Right lobe of liver (tissue), 6 donors: ENCODE measurements at places on chromosomes 11 and 22. TPM values are rescaled to one million over a fixed set of nuclear protein-coding genes. Genes with fewer than 3 reads are reported as not detected.
A peak's percentile ranks its signal among the peaks of the same experiment; 100 is the strongest.

The IFTAP gene
- total RNA-seq, result 6.6 TPM

The PATZ1 gene
- total RNA-seq, result 12.9 TPM

The FXYD6 gene
- total RNA-seq, result 4.9 TPM

The SAAL1 gene
- 5.5 TPM for total RNA-seq

The FOXRED2 gene
- total RNA-seq, result 14.0 TPM

The ZC3H12C gene
- 6.1 TPM for total RNA-seq

The CDC42BPG gene
- total RNA-seq, result 0.99 TPM

DNA sequence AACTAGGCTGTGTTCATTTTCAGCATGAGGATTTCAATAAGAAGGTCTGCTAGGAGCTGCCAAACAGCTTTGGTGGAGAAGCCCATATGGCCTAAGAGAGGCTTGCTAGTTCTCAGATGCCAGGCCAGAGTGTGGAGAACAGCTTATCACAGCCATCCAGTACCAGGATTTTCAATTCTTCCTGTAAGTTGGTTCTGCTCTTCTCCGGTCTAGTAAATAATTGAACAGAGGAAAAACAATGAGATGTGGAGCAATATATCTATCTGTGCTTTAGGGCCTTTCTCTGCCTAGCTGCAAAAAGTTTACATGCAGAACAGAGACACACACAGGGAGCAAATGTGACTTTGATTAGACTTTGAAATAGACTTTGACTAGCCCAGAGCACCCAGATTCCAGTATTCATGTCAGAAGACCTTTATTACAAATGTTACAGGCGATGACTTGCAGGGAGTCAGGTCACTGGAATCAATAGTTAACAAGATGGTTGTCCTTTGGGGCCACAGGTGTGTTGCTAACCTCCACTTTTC, 19.8 kb upstream of the PPP2R1B start:
- H3K27me3 ChIP-seq, result no peaks in the 10 kb centered on the region
- H3K4me3 ChIP-seq, result no peak overlapping the region
- peak overlapping the region; percentile 91 for H3K27ac ChIP-seq
- peak; percentile 58 for DNase-seq
- peaks cover 2% of the 10 kb centered on the region for H3K4me1 ChIP-seq
- no peaks in the 10 kb centered on the region for H3K36me3 ChIP-seq

GRCh38 chr22:36510384-36510783, 3.5 kb upstream of the FOXRED2 start:
- H3K27ac ChIP-seq, result no peak overlapping the region
- H3K4me1 ChIP-seq, result peaks cover 15% of the 10 kb centered on the region

DNA sequence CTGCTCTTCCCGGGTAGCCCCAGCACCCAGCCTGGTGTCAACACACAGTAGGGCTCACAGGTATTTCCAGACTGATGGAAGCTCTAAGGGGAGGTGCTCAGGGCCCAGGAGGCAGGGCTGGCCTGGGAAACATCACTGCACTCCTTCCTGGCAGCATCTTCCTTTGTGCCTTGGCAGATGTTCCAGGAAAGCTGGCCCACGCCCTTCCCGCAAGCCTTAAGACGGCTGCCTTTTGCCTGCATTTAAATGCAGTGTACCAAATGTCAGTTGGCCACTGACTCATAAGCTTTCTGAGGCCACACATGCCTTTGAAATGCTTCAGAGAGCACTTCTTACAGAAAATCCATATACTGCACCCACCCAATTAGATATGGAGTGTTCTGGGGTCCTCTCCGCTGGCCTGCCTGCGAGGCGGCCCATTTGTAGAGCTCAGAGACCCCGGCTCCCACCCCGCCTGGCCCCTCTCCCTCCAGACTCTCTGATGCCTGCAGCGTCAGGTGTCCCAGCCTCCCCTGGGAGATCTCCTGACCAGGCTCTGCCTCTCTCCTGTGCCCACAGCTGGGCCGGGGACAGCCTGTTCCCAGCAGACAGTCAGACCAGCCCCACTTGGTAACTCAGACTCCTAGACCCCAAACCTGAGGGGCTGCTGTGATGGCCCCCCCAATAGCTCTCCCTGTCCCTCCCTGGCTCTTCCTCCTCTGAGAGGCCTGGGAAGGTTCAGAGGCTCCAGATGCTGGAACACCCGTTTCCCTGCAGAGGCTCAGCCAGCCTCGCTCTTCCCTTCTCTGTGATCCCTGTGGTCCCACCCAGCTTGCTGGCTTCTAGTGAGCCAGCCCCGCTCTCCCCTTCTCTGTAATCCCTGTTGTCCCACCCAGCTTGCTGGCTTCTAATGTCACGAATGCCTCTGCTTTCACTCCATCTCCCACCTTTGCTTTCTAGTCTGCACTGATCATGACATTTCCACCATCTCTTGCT, 47.6 kb upstream of the THY1 start:
- no peaks in the 10 kb centered on the region for H3K27me3 ChIP-seq
- H3K4me3 ChIP-seq, result no peak overlapping the region
- no peak overlapping the region for H3K27ac ChIP-seq
- no peaks in the 10 kb centered on the region for H3K36me3 ChIP-seq
- no peaks in the 10 kb centered on the region for H3K4me1 ChIP-seq

GRCh38 chr11:102534261-102534872, 3.8 kb upstream of the MMP7 start:
- no peak for DNase-seq
- no peaks in the 10 kb centered on the region for H3K27me3 ChIP-seq
- no peaks in the 10 kb centered on the region for H3K36me3 ChIP-seq
- no peak overlapping the region for H3K4me3 ChIP-seq

- H3K4me3 ChIP-seq, result peak overlapping the region; percentile 58
- DNase-seq, result peak; percentile 18
- peak overlapping the region; percentile 50 for H3K27ac ChIP-seq
- H3K27me3 ChIP-seq, result no peaks in the 10 kb centered on the region
- H3K36me3 ChIP-seq, result no peaks in the 10 kb centered on the region
- H3K4me1 ChIP-seq, result peaks cover 14% of the 10 kb centered on the region
Observed at GRCh38 chr11:73218830-73219215, 742 bp downstream of the P2RY2 start.

DNA sequence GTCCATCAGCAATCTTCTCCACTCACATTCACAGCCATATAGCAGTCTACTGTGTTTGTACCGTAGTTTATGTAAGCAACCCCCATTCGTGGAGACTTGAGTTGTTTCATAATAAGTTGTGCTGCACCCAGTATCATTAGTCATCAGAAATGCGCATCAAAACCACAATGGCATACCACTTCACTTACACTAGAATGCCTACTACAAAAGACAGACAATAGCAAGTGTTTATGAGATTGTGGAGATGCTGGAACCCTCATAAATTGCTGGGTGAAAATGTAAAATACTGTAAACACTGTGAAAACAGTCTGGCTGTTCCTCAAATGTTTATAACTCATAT, 133.3 kb downstream of the ATXN10 start:
- DNase-seq, result no peak
- peaks cover 10% of the 10 kb centered on the region for H3K36me3 ChIP-seq
- no peak overlapping the region for H3K4me3 ChIP-seq
- no peak overlapping the region for H3K27ac ChIP-seq
- no peaks in the 10 kb centered on the region for H3K27me3 ChIP-seq
- H3K4me1 ChIP-seq, result no peaks in the 10 kb centered on the region

- peak; percentile 71 for DNase-seq
- H3K4me3 ChIP-seq, result no peak overlapping the region
- H3K36me3 ChIP-seq, result no peaks in the 10 kb centered on the region
Observed at GRCh38 chr11:44927174-44927661, 23.5 kb downstream of the TP53I11 start.

DNA sequence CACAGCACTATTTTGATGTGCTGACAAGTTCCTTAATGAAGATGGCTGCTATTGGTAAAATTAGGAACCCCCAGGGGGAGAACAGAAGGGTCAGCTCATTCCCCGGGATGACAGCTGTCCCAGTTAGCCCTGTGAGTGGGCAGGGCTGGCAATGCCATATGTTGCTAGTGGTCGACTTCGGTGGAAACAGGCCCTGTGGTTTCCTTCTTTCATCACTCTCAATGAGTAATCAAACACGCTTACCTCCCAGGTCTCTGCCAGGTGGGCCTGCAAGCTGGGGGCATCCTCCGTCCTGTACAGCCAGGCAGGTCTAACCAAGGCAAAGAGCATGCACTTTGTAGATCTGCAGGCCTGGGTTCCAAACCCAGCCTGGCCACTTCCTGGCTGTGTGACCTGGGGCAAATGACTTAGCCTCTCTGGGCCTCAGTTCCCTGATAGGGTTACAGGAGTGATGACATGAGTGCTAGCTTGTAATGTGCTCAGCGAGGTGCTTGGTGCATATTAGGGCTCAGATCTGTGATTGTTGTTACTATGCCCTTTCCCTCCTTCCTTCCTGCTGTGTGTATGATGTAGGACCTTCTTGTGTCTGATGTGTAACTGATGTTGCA, 85.2 kb downstream of the TSPAN18 start:
- no peaks in the 10 kb centered on the region for H3K36me3 ChIP-seq
- no peaks in the 10 kb centered on the region for H3K27me3 ChIP-seq
- H3K4me1 ChIP-seq, result no peaks in the 10 kb centered on the region
- H3K27ac ChIP-seq, result no peak overlapping the region
- no peak for DNase-seq
- no peak overlapping the region for H3K4me3 ChIP-seq

- no peak overlapping the region for H3K4me3 ChIP-seq
- DNase-seq, result no peak
- peaks cover 3% of the 10 kb centered on the region for H3K4me1 ChIP-seq
- H3K36me3 ChIP-seq, result no peaks in the 10 kb centered on the region
- H3K27ac ChIP-seq, result no peak overlapping the region
Observed at GRCh38 chr11:70054004-70054403, 24.1 kb upstream of the ANO1 start.

GRCh38 chr22:46051646-46052045, 74.7 kb upstream of the WNT7B start:
- H3K27ac ChIP-seq, result no peak overlapping the region
- no peaks in the 10 kb centered on the region for H3K36me3 ChIP-seq
- peaks cover 36% of the 10 kb centered on the region for H3K4me1 ChIP-seq
- peak; percentile 41 for DNase-seq
- no peak overlapping the region for H3K4me3 ChIP-seq
- no peaks in the 10 kb centered on the region for H3K27me3 ChIP-seq

DNA sequence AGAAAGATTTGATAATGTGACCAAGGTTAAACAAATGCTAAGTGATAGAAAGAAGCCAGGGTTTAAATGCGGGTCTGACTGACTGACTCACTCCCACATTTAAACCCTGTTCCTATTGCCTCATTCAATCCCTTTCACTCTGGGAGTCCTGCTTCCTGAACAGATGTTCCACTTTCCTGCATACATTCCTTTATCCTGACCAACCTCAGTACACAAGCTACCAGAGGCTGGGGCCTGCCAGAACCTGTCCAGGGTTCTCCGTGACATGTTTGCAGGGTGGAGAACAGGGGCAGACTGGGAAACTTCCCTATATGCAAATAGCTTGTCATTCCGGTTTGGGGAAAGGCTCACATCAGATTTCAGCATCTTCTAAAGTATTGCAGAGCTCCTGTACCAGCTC, 3.0 kb upstream of the ANKK1 start:
- no peak overlapping the region for H3K4me3 ChIP-seq
- H3K36me3 ChIP-seq, result no peaks in the 10 kb centered on the region
- no peaks in the 10 kb centered on the region for H3K4me1 ChIP-seq
- H3K27me3 ChIP-seq, result no peaks in the 10 kb centered on the region
- no peak overlapping the region for H3K27ac ChIP-seq

DNA sequence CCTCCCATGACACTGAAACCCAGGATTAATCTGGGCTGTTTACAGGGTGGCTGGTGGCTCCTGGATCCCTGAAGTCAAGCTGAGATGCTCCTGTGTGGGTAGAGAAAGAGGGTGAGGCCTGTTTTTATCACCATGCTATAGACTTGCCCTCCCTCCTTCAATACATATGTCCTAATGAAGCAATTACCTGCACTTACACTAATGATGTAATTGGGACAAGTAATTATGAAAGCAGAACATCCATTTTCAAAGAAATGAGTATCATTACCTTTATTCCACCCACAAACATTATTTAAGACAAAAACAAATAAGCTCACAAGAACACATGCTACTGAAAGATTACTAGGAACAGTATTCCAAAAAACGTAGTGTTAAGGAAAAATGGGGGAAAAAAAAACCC, 64.3 kb upstream of the CHRM4 start:
- H3K27ac ChIP-seq, result no peak overlapping the region
- H3K4me1 ChIP-seq, result no peaks in the 10 kb centered on the region
- DNase-seq, result no peak
- no peaks in the 10 kb centered on the region for H3K27me3 ChIP-seq

- no peak overlapping the region for H3K27ac ChIP-seq
- no peak for DNase-seq
- H3K27me3 ChIP-seq, result no peaks in the 10 kb centered on the region
- H3K4me1 ChIP-seq, result no peaks in the 10 kb centered on the region
Observed at GRCh38 chr22:37991731-37992442, 7.5 kb upstream of the SOX10 start.

- H3K4me1 ChIP-seq, result peaks cover 61% of the 10 kb centered on the region
- no peak for DNase-seq
- H3K27me3 ChIP-seq, result no peaks in the 10 kb centered on the region
- no peaks in the 10 kb centered on the region for H3K36me3 ChIP-seq
- H3K27ac ChIP-seq, result peak overlapping the region; percentile 60
- no peak overlapping the region for H3K4me3 ChIP-seq
Observed at GRCh38 chr11:45393826-45394225, 107.7 kb upstream of the SYT13 start.
